Renal cortex interstitium (tissue), 15 donors: ENCODE measurements at places on chromosomes 2 and 18.

GRCh38 chr2:46561731-46562450 is 82.5 kb downstream of the TMEM247 start:
- no peak for DNase-seq

- peak; percentile 82 for DNase-seq
Observed at GRCh38 chr2:190534310-190535120, at the start of gene NEMP2. TSS of gene NEMP2 (minus strand) at chr2:190534722. CDS start at chr2:190534655, 67 bp downstream.

DNA sequence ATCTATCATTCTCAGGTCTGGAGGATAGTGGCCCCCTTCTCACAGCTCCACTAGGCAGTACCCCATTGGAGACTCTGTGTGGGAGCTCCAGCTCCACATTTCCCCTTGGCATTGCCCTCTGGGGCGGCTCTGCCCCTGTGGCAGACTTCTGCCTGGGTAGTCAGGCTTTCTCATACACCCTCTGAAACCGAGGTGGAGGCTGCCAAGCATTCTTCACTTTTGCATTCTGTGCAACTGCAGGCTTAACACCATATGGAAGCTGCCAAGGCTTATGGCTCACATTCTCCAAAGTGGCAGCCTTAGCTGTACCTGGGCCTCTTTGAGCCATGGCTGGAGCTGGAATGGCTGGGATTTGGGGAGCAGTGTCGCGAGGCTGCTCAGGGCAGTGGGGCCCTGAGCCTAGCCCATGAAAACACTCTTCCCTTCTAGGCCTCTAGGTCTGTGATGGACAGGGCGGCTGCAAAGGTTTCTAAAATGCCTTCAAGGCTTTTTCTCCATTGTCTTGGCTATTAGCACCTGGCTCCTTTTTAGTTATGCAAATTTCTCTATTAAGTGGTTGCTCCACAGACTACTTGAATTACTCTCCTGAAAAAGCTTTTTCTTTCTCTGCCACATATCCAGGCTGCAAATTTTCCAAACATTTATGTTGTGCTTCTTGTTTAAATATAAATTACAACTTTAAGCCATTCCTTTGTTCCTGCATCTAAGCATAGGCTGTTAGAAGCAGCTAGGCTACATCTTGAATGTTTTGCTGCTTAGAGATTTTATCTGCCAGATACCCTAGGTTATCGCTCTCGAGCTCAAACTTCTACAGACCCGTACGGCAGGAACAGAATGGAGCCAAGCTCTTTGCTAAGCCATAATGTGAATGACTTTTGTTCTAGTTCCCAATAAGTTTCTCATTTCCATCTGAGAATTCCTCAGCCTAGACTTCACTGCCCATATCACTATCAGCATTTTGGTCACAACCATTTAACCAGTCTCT is 206.5 kb downstream of the CPS1 start:
- no peak for DNase-seq

DNA sequence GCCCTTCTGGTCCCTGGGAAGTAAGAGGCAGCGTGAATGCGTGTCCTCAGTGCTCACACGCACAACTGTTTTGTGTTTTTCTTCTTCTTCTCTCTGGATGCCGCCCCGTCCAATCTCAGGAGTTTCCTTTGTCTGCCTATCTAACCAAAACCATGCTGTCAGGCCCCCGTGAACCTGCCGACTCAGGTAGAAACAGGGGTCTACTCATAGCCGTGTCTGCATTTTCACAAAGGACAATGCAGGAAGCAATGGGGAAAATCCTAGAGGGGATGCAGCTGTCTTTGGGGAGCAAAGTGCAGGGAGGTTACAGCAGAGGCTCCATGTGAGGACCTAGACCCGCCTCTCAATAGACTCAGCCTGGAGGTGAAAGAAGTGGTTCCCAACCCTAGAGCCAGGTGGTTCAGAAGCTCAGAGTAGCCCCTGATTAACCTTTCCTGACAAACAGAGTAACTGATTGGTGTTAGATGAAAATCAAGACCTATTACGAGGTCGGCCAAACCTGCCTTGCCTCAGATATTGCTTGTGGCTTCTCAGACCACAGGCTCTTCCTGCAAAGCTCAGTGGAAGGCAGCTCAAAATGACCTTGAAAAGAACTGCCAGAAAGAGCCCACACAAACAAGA is 49.3 kb downstream of the CD226 start:
- DNase-seq = no peak
